A549 treated with Hydrocortisone at 1 μM for 4 hours (cell line): ENCODE measurements at places on chromosomes 5 and 9. TPM values are rescaled to one million over a fixed set of nuclear protein-coding genes. Genes with fewer than 3 reads are reported as not detected.

The KIF24 gene
- 3.0 to 3.5 TPM (median 3.3 TPM) in 5 replicates for total RNA-seq

The SERF1A gene
- total RNA-seq: 0.58 to 2.2 TPM (median 1.2 TPM) in 5 replicates

The ORM1 gene
- 0.16 TPM in 1 of 5 replicates, not detected in the others for total RNA-seq

The TMEM267 gene
- total RNA-seq: 18.8 to 22.3 TPM (median 21.6 TPM) in 5 replicates

The C5orf22 gene
- 10.8 to 16.8 TPM (median 12.9 TPM) in 5 replicates for total RNA-seq

The MVB12B gene
- total RNA-seq: 5.4 to 7.8 TPM (median 6.9 TPM) in 5 replicates

The TCF7 gene
- total RNA-seq: 9.7 to 11.2 TPM (median 11.1 TPM) in 5 replicates

The CYLC2 gene
- not detected in 5 replicates for total RNA-seq

The LMNB1 gene
- total RNA-seq: 53.1 to 84.0 TPM (median 58.2 TPM) in 5 replicates

The CTSV gene
- total RNA-seq: 12.9 to 15.2 TPM (median 14.4 TPM) in 5 replicates

The ESM1 gene
- total RNA-seq: not detected in 5 replicates

The CDX1 gene
- total RNA-seq: not detected in 5 replicates

The LCN15 gene
- 0.03 to 0.13 TPM in 2 of 5 replicates, not detected in the others for total RNA-seq

The IL4 gene
- not detected in 5 replicates for total RNA-seq

The ADGRD2 gene
- total RNA-seq: not detected in 5 replicates

The NTRK2 gene
- total RNA-seq: 0.01 to 0.03 TPM (median 0.02 TPM) in 3 of 5 replicates, not detected in the others

The PCDHA10 gene
- total RNA-seq: 0.01 to 0.03 TPM (median 0.02 TPM) in 3 of 5 replicates, not detected in the others

The OMD gene
- not detected in 5 replicates for total RNA-seq

The C5orf52 gene
- not detected in 5 replicates for total RNA-seq

The TLR4 gene
- total RNA-seq: 0.09 to 0.15 TPM (median 0.14 TPM) in 5 replicates

The MELK gene
- total RNA-seq: 62.1 to 83.8 TPM (median 69.7 TPM) in 5 replicates

The TNFSF8 gene
- total RNA-seq: not detected in 5 replicates
